ENCODE measurements at places on chromosomes 7 and 10. TPM values are rescaled to one million over a fixed set of nuclear protein-coding genes. Genes with fewer than 3 reads are reported as not detected.

DNA sequence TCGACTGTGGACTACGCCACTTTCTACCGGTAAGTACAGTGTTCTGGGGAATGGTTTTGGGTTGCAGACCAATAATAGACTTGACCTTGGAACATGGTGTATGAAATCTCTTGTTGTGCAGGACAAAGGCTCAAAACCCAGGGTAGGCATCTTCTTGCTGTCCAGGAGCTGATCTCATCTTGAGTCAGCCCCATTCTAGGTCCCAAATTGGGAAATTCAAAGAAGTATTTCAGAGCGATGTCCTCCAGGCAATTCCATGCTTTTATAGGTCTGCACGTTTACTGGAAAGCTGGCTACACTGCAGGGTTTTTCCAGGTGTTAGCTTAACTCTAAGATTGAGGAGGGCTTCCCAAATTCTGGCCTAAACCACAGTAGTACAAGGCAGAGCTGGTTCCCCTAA is 180.7 kb downstream of the BMPER start:
- DNase-seq: no peak

- no peak for DNase-seq
Observed at GRCh38 chr10:117005527-117006055, 604 bp upstream of the SHTN1 start.

DNA sequence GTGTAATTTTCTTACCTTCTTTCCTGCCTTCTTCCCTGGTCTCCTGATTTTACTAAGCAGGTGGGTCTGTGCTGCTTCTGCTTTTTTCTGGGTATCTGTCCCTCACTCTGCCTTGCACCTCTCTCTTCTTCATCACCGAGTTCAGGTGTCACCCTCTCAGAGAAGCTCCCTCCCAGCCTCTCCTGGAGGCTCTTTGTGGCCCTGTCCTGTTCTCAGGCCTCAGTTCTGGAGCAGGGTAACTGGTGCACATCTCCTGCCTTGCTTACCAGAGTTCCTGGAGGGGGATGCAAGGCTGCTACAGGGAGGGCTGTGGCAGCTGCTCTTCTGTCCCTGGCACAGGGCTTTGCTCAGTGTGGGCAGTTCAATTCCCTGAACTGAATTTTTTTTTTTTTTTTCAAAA is 66.1 kb downstream of the RBM33 start:
- no peak for DNase-seq

DNA sequence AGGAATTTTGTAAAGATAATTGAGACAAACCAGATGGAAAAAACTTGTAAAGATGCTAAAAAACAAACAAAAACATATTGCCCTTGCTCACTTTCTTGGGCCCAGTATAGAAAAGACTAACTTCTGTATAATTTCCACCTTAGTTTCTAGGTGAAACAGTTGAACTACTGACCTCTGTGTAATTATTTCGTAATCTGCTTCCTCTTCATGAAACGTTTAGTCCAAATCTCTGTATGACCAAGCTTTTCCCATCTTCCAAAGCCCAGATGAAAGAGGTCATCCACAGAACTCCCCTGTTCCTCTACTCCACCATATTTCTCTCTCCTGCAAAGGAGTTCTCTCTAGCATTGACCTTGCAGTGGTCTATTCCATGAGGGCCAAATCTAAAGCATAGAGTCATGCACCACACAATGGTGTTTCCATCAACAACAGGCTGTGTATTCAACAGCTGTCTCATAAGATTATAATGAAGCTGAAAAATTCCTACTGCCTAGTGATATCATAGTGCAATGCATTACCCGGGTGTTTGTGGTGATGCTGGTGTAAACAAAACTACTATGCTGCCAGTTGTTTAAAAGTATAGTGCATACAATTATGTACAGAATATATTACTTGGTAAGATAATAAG is 647.6 kb downstream of the TNS3 start:
- no peak for DNase-seq

The CADPS2 gene
- total RNA-seq: not detected

The PNLIP gene
- not detected for total RNA-seq

The OIT3 gene
- total RNA-seq: not detected

The ZNF25 gene
- total RNA-seq: 7.5 TPM

The BLNK gene
- not detected for total RNA-seq

Data from activated CD8-positive, alpha-beta T cell treated with anti-CD3 and anti-CD28 coated beads for 36 hours (primary cell).